ENCODE measurements at places on chromosomes 5 and 9.

DNA sequence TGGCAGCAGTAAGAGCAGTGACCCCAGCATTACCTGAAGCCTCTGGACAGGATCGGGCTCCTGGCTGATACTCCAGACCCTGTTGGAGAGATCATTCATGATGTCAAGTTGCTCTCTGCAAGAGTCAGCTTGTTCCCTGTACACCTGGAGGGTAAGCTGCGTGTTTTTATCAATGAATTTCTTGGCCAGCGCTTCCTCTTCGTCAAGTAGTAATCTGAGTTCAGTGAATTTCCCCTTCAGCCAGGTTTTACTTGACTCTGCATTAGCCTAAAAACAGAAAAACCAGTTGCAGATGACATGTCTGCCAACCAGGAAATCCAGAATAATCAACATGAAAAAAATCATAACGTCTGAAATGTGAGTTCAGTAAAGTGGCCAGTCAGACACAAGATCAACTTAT, 19.1 kb downstream of the TRIM14 start:
- no peak for DNase-seq

DNA sequence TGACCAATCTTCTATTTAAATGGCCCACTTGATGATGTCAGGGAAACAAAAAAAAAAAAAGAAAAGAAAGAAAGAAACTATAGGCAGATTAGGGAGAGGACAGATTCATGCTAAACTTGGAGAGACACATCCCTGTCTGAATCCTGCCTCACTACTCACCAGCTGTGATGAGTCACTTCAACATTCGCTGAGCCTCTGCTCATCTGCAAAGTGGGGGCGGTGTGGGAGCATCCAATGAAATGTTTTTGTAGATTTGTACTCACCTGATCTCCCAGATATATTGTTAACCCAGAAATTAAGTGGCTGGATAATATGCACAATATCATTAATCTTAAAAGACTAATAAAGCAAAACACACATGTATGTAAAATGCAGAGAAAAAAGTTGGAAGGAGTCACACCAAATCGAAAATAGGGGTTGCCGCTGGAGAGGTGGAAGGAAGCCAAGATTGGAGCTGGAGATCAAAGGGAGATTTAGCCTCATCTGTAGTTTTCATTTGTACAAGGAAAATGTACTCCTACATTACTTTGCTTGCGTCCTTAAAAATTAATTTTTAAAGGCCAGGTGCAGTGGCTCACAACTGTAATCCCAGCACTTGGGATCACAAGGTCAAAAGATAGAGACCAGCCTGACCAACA, 17.0 kb upstream of the ERGIC1 start:
- no peak for DNase-seq

DNA sequence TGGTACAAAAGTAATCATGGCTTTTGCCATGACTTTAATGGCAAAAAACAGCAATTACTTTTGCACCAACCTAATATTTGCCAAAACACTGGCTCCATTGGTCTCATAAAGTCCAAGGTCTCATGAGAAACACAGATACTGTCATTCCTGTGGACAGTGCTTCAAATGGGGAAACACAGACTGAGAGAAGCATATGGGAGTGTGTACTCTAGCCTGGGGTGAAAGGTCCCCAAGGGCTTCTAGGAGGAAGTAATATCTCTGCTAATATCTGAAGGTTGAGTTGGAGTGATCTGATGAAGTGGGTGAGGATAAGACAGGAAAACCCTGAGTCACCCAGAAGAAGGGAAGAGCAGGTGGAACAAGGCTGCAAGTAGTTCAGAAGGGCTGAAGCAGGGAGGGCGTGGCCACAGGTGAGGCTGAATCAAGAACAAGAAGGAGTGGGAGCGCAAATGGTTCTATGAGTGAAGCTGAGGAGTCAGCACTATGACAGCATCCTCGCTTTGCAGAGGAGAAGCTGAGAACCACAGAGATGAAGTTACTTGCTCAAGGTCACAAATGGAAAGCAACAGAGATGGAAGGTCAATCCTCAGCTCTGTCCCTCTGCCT, 164.1 kb downstream of the ASTN2 start:
- no peak for DNase-seq

- peak; percentile 11 for DNase-seq
Observed at GRCh38 chr9:10232352-10232930, 380.4 kb downstream of the PTPRD start.

- DNase-seq: no peak
Observed at GRCh38 chr5:145260670-145261069, 574.5 kb downstream of the PRELID2 start.

- no peak for DNase-seq
Observed at GRCh38 chr5:8843771-8844170, 702.1 kb downstream of the SEMA5A start.

DNA sequence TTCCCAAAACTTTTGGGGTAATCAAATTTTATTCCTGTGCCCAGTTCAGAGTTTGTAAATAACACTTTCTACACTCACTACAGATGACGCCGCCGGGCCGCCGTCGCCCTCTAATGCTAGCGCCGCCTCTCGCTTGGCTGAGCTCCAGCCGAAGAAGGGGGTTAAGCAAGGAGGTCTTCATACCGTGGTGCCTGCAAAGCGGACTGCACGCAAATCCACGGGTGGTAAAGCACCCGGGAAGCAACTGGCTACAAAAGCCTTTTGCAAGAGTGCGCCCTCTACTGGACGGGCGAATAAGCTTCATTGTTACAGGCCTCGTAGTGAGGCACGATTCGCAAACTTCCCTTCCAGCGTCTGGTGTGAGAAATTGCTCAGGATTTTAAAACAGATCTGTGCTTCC, 280.4 kb downstream of the MEF2C start:
- DNase-seq: peak; percentile 61

All from RPMI8226 (cell line).